Glutamatergic neuron (in vitro differentiated cells): ENCODE measurements at places on chromosomes 2 and 18.

GRCh38 chr2:145085612-145086011 lies 565.7 kb upstream of the ZEB2 start:
- DNase-seq: no peak

- no peak for DNase-seq
These were observed 144.1 kb upstream of the MGAT5 start for GRCh38 chr2:134109725-134110124.

- no peak for DNase-seq
These were observed 69.1 kb upstream of the AFF3 start for GRCh38 chr2:100211521-100211920.

DNA sequence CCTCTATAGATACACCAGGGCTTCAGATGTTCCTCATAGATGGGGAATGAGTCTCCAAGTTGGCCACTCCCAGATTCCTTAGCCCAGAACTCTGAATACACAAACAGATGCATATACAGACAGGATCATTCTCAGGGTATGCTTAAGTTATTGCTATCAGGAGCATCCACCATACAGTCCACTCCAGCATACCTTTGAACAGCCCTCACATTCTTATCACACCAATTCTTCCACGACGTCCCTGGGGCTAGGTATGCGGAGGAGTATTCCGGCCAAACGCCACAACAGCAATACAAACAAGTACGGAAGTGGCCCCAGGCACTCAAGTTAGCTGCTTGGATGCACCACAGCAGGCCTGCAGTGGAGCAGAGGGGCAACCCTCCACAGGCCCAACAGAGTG lies 312.5 kb upstream of the CHAC2 start:
- no peak for DNase-seq

- DNase-seq: no peak
These were observed 14.4 kb upstream of the CCL20 start for GRCh38 chr2:227799202-227799601.

GRCh38 chr18:51234117-51235008 lies 36.9 kb upstream of the MEX3C start:
- DNase-seq: no peak

DNA sequence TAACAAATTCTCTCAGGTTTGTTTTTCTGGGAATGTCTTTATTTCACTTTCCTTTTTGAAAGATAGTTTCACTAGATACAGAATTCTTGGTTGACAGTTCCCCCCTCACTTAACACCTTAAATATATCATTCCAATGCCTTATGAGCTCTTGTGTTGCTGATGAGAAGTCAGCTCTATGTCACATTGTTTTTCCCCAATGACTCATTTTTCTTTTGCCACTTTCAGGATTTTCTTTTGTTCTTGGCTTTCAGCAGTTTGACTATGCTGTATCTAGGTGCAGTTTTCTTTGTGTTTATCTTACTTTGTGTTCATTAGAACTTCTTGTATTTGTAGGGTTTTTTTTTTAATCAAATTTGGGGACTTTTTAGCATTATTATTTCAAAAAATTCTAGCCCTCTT lies 5.6 kb upstream of the RALBP1 start:
- DNase-seq: no peak

GRCh38 chr2:160751021-160751420 lies 257.4 kb upstream of the RBMS1 start:
- no peak for DNase-seq

DNA sequence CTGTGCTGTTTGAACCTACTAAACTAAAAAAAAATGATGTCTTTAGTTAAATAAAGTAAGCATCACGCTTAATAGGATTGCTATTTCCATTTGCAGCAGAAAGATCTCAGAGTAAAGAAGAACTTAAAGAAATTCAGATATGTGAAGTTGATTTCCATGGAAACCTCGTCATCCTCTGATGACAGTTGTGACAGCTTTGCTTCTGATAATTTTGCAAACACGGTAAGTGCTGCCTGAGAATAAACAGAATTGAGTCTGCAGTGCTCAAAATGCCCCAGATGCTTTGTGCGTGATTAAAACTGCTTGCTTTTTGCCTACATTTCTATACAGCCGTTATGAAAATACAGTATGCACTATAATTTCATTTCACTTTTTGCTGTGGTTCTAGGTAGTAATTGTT lies 3.9 kb downstream of the CDCA7 start:
- no peak for DNase-seq

GRCh38 chr2:150088538-150088937 lies 398.9 kb downstream of the RND3 start:
- DNase-seq: no peak

DNA sequence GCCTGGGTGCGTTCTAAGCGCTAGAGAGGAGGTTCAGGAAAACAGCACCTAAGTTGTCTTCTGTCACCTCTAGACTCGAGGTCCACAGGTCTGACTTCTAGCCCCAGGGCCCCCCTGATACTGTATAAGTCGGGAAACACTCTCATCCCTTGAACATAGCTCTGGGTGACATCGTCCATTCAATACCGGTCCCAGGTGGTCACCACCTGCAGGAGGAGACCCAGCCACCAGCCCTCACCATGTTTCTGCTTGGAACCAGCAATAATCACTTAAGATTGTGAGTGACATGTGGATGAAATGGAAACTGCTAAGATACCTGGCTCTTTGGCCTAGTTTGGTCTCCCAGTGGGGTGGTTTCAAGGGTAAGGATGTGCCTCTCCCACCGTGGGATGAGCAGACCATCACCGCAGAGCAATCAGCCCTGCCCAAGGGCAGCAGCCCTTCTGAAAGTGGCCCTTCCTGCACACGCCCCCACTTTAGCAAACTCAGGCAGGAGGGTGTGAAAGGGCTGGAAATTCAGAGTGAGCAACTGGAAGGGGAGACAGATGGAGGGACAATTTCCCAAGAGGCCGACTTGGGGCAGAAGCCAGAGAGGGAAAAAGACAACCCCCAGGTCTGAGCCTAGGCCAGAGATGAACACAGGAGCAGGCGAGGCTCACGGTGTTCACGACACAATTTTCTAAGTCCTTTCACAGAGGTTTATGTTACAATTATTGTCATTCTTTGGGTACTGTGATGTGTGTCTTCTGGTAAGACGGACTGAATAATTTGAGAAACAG lies 95.2 kb downstream of the ZNF516 start:
- DNase-seq: no peak

DNA sequence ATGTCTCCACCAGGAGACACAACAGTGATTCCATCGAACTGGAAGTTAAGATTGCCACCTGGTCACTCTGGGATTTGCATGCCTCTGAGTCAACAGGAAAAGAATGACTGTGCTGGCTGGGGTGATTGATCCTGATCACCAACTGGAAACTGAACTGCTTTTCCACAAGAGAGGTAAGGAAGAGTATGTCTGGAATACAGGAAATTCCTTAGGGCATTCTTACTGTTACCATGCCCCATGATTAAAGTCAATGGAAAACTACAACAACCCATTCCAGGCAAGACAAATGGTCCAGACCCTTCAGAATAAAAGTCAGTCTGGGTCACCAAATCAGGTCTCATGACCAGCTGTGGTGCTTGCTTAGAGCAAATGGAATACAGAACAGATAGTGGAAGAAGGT lies 12.0 kb upstream of the DDX1 start:
- no peak for DNase-seq

- DNase-seq: no peak
These were observed 293.2 kb upstream of the FIGN start for GRCh38 chr2:164028814-164029534.

DNA sequence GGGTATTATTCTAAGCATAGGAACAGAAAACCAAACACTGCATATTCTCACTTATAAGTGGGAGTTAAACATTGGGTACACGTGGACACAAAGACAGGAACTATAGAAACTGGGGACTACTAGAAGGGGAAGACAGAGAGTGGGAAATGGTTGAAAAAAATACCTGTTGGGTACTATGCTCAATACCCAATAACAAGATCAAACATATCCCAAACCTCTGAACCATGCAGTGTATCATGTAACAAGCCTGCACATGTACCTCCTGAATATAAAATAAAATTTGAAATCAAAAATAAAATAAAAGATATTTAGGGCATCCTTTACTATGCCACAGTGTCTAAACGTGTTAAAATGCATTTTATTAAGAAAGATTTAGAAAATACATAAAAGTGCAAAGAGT lies 221.0 kb upstream of the TFPI start:
- DNase-seq: no peak

- DNase-seq: no peak
These were observed 205.7 kb upstream of the NXPH2 start for GRCh38 chr2:138985881-138986280.

- no peak for DNase-seq
These were observed 289.2 kb downstream of the ZNF521 start for GRCh38 chr18:25062720-25063119.

GRCh38 chr2:86633155-86633651 lies 9.5 kb upstream of the RNF103 start:
- DNase-seq: no peak

- no peak for DNase-seq
These were observed 1.4 kb upstream of the REEP1 start for GRCh38 chr2:86338778-86339295.

- no peak for DNase-seq
These were observed 5.3 kb upstream of the G6PC2 start for GRCh38 chr2:168895771-168896170.

- DNase-seq: peak; percentile 76
These were observed at the start of gene FBXO41 for GRCh38 chr2:73284296-73285158. TSS of gene FBXO41 (minus strand) at chr2:73284478. CDS start at chr2:73269630, 14,848 bp downstream.
